ENCODE measurements at places on chromosomes 1 and 21.

DNA sequence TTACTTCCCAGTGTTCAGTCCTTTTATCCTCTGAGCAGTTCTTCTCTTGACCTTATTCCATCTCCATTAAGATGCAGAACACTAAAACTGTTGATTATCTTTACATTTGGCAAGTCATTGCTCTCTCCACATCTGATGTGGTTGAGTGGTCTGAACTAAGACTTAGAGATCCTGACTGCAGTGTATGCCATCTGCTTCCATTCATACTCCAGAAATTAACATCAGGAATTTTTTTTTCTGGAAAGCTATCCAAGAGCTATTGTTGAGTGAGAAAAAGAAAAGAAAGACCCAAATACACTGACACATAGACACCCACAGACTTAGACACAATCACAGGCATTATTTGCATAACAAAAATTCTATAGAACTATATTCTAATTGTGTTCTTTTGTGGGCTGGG, 3.7 kb upstream of the TRIM62 start:
- H3K27ac ChIP-seq: no peak overlapping the region
- no peak overlapping the region for H3K4me3 ChIP-seq

DNA sequence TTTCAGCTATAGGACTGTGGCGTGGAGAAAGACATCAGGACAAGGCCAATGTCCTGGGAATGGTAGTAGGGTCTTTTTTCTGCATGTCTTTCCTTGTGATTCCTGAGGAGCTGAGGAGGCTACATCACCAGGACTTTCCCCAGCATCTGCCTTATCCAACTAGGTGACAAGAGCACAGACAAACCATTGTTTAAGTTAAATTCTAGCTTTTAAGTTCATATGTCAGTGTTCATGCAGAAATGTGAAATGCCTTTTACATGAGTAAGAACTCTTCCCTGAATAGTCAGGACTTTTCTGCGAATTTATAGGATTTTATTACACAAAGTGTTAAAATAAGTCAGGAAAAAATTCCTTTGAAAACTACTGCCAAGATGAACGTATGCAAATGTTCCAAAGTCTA, 154.2 kb downstream of the PTGER3 start:
- DNase-seq: no peak
- no peaks in the 10 kb centered on the region for H3K36me3 ChIP-seq
- H3K4me3 ChIP-seq: no peak overlapping the region
- H3K27me3 ChIP-seq: no peaks in the 10 kb centered on the region
- H3K4me1 ChIP-seq: no peaks in the 10 kb centered on the region

DNA sequence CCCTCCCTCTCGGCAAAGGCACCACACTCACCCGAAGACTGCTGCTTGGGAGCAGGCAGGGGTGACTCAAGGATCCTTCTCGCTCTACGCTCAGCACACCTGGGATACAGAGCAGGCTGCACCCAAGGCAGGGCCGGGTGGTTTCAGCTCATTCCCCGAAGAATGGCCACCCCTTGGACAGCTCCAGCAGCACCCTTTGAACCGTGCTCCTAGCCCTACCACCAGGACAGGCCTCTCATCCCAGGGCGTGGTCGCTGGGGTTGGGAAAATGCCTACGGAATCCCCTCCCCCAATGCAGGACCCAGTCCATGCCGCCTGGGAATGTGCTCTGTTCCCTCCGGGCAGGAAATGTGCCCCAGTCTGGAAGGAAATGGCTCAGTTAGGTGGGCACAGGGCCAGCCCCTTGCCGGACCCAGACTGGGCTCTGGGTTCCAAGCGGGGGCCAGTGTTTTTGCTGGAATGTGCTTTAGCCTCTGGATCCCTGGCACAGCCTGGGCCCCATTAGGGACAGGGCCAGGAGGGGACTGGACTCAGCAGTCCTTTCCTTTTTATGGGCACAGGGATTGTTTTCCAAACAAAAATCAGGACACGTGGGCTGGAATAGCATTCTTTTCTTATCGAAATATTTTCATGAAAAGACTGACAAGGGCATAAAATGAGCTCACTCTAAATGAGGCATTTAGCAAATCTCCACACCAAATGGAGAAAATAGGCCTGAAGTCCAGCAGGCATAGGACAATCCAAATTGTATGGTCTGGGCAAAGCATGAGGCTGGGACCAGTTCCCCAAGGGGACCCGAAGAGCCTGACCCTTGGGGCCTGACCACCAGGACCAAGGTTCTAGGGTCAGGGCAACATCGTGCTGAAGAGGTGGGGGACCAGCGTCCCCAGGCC, 7.3 kb downstream of the TMEM82 start:
- H3K4me1 ChIP-seq: peaks cover 11% of the 10 kb centered on the region
- H3K36me3 ChIP-seq: no peaks in the 10 kb centered on the region
- no peaks in the 10 kb centered on the region for H3K27me3 ChIP-seq
- peak; percentile 70 for DNase-seq
- H3K27ac ChIP-seq: peak overlapping the region; percentile 52

GRCh38 chr1:151142411-151143056, 3.9 kb downstream of the SEMA6C start:
- no peak overlapping the region for H3K27ac ChIP-seq
- H3K4me1 ChIP-seq: no peaks in the 10 kb centered on the region
- H3K36me3 ChIP-seq: no peaks in the 10 kb centered on the region
- H3K4me3 ChIP-seq: no peak overlapping the region

DNA sequence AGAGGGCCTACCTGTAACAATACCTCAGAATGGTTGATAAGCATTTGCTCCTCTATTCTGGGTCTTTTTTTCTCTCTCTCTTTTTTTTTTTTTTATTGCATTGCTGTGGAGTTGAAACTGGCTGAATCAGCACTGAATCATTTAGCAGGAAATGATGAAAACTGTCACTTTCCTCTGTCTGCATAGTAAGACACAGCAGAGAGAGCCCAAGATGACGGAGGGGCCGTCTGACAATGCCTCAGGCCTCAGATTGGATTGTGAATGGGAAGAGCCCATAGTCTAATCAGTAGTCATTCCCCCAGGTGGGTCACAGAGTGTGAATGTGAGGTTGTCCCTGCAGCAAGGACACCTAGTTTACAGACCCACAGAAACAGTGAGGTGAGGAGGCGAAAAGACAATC, 193.2 kb upstream of the PLXNA2 start:
- no peaks in the 10 kb centered on the region for H3K36me3 ChIP-seq
- H3K4me1 ChIP-seq: no peaks in the 10 kb centered on the region
- no peak overlapping the region for H3K4me3 ChIP-seq
- DNase-seq: no peak

DNA sequence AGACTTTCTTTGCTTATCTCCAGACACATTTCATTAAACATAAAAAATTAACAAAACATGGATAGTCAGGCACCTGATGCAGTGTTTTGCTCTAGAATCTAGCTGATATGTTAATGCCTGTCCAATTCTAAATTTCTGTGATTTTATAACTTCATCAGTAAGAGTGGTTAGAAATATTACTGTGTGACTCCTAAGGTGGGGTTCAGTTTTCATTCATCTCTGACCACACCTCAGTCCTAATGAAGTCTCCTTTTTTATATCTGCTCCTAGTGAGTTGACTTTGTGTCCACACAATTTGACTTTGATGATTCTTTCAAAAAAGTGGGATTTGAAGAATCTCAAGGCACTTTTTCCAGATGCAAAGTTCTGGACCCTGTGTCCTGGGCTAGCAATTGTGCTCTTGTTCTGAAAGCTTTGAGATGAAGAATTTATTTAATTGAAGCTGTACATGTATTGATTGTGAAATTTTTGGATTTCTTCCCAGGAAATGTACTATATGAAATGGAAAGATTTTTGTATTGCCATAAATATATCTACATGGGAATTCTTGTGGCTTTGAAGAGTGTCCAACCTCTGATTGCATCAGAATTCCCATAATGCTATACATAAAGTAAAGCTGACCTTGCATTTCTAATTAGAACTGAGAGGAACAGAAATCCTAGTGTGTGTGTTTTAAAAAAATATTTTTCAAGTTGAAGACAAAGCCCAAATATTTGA, 111.2 kb downstream of the GIPC2 start:
- DNase-seq: no peak
- H3K36me3 ChIP-seq: no peaks in the 10 kb centered on the region
- H3K27ac ChIP-seq: no peak overlapping the region
- no peaks in the 10 kb centered on the region for H3K4me1 ChIP-seq
- H3K27me3 ChIP-seq: no peaks in the 10 kb centered on the region
- no peak overlapping the region for H3K4me3 ChIP-seq

DNA sequence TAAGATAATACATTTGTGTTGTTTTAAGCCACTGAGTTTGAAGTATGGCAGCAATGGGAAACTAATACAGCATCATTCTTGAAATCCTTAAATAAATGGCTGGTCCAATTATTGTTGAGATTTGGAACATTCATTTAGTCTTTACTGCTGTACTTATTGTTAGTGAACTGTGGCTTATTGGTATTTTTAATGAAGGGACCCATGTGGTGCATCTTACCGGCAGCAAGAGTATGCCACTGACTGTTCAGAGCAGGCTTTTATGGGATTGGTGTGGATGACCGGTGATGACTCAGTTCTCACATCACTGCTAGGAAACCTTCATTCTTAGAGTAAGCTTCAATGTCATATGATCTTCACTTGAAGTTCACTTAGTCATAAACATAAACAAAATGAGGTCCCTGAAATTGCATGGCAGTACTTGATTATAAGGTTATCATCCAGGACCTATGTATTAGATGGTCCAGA, 31.5 kb downstream of the PRKAA2 start:
- H3K27me3 ChIP-seq: no peaks in the 10 kb centered on the region
- no peak overlapping the region for H3K4me3 ChIP-seq
- no peaks in the 10 kb centered on the region for H3K4me1 ChIP-seq
- DNase-seq: no peak

GRCh38 chr1:239771550-239771949, 320.1 kb upstream of the FMN2 start:
- no peak overlapping the region for H3K27ac ChIP-seq
- H3K27me3 ChIP-seq: no peaks in the 10 kb centered on the region
- no peaks in the 10 kb centered on the region for H3K36me3 ChIP-seq
- no peaks in the 10 kb centered on the region for H3K4me1 ChIP-seq
- H3K4me3 ChIP-seq: no peak overlapping the region
- DNase-seq: no peak

GRCh38 chr1:204190212-204191211, 5.8 kb downstream of the KISS1 start:
- H3K4me3 ChIP-seq: no peak overlapping the region
- H3K27me3 ChIP-seq: peaks cover 19% of the 10 kb centered on the region
- no peaks in the 10 kb centered on the region for H3K4me1 ChIP-seq
- DNase-seq: no peak
- H3K27ac ChIP-seq: no peak overlapping the region

DNA sequence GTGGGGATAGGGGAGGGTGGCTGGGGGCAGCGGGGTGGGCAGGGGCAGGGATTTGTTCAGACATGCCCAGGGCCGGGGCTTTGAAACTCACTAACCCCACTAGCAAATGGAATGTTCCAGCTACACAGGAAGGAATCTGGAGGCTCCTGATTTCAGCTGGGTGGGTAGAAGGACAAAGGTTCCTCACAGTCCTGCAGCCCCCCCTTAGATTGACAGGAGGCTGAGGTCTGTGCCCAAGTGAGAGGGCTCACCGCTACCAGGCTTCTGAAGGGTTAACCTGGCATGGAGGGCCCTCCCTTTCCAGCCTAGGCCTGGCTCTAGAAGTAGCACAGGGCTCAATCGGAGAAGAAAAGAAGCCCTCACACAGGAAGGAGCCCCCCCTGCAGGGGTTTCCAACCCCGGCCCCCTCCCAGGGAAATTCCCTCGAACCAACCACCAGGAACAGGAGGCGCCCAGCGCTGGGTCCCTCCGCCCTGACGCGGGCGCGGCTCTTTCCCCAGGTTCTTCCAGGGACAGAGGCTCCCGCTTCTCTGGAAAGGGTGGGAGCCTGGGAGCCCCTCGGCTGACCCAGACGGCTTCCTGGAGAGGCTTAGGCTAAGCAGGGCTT, 3.3 kb downstream of the EPHA2 start:
- no peaks in the 10 kb centered on the region for H3K27me3 ChIP-seq
- H3K4me3 ChIP-seq: no peak overlapping the region
- H3K4me1 ChIP-seq: peaks cover 36% of the 10 kb centered on the region
- H3K36me3 ChIP-seq: peaks cover 29% of the 10 kb centered on the region
- peak overlapping the region; percentile 33 for H3K27ac ChIP-seq

GRCh38 chr1:2874607-2875480, 73.4 kb upstream of the TTC34 start:
- H3K27me3 ChIP-seq: peaks cover 3% of the 10 kb centered on the region
- no peaks in the 10 kb centered on the region for H3K36me3 ChIP-seq
- H3K27ac ChIP-seq: no peak overlapping the region
- no peak for DNase-seq
- H3K4me3 ChIP-seq: no peak overlapping the region
- H3K4me1 ChIP-seq: no peaks in the 10 kb centered on the region

- H3K4me1 ChIP-seq: peaks cover 7% of the 10 kb centered on the region
- H3K27me3 ChIP-seq: peaks cover 56% of the 10 kb centered on the region
- H3K27ac ChIP-seq: no peak overlapping the region
- DNase-seq: no peak
- H3K4me3 ChIP-seq: no peak overlapping the region
Measured at GRCh38 chr1:110606657-110607535, 738 bp upstream of the KCNA2 start.

DNA sequence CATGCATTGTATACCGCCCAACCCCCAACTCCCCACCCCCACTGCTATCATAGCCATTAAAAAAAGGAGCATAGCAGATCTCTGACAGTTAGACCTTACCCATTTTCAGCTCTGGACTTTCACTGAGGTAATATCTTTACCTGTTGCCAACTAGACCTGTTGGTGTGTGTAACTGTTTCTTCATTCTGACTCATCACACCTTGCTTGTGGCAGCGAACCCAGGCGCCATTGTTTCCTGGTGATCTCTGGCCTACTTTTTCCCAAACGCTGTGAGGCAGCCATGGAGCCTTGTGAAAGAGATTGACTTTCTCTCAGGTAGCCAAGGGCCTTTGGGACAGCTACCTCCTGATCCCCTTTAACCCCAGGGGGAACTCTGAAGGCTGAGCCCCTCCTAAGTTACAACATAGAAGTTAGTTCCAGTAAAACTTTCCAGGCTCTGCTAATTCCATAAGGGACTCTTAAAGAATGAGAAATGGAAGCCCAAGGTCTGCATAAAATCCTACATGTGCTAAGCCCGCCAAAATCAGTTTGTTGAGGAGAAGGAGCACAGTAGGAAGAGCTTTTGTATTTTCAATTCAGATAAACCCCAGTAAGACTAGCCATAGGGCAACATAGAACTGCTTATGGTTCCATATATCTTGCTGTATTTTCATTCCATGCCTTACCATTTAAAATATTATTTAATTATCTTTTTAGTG, 196.1 kb upstream of the CAMK1G start:
- no peak for DNase-seq
- H3K27me3 ChIP-seq: no peaks in the 10 kb centered on the region
- H3K4me3 ChIP-seq: no peak overlapping the region
- H3K27ac ChIP-seq: no peak overlapping the region
- no peaks in the 10 kb centered on the region for H3K36me3 ChIP-seq

DNA sequence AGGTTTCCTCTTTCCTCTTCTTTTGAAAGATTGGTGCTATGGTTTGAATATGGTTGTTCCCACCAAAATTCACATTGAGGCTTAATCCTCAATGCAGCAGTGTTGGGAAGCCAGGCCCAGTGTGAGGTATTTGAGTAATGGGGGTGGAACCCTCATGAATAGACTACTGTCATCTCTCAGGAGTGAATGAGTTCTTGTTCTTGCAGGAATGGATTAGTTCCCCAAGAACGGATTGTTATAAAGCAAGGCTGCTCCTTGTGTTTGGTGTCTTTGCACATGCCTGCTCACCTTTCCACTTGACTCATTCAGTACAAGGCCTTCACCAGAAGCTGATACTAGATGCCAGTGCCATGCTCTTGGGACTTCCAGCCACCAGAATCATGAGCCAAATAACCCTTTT, 223.2 kb downstream of the BACH1 start:
- no peak for DNase-seq
- no peak overlapping the region for H3K27ac ChIP-seq
- H3K27me3 ChIP-seq: no peaks in the 10 kb centered on the region
- H3K36me3 ChIP-seq: no peaks in the 10 kb centered on the region
- H3K4me1 ChIP-seq: no peaks in the 10 kb centered on the region
